Ovary (tissue), 10 donors: ENCODE measurements at places on chromosomes 11 and 22. TPM values are rescaled to one million over a fixed set of nuclear protein-coding genes. Genes with fewer than 3 reads are reported as not detected.

The SVIP gene
- polyA plus RNA-seq: 26.4 TPM

The PRRG4 gene
- polyA plus RNA-seq: 0.17 TPM

The GRIA4 gene
- polyA plus RNA-seq: 0.07 TPM

The MRGPRX4 gene
- not detected for polyA plus RNA-seq

The TRIM51 gene
- polyA plus RNA-seq: not detected

The SLC25A18 gene
- 0.75 TPM for polyA plus RNA-seq

The GPR83 gene
- 0.01 TPM for polyA plus RNA-seq

The GSTT2 gene
- 1.8 TPM for polyA plus RNA-seq

The NNMT gene
- 136 TPM for polyA plus RNA-seq

The NAALAD2 gene
- 3.2 TPM for polyA plus RNA-seq

The RBMXL2 gene
- polyA plus RNA-seq: not detected

The RIMBP3B gene
- polyA plus RNA-seq: not detected

The RRM1 gene
- polyA plus RNA-seq: 50.0 TPM

The NLRP10 gene
- not detected for polyA plus RNA-seq

The VPREB3 gene
- not detected for polyA plus RNA-seq

The CD3G gene
- 0.17 TPM for polyA plus RNA-seq

The CELSR1 gene
- 0.75 TPM for polyA plus RNA-seq

The KMT2A gene
- 25.8 TPM for polyA plus RNA-seq

The PIWIL4 gene
- 3.2 TPM for polyA plus RNA-seq

The TEX12 gene
- polyA plus RNA-seq: 0.11 TPM

The FBXO7 gene
- 151 TPM for polyA plus RNA-seq

The DEPDC7 gene
- polyA plus RNA-seq: 0.98 TPM

The PSMD13 gene
- polyA plus RNA-seq: 88.9 TPM

The TH gene
- polyA plus RNA-seq: not detected

The OR8G5 gene
- not detected for polyA plus RNA-seq

The CNGA4 gene
- polyA plus RNA-seq: 0.38 TPM

The MYOD1 gene
- polyA plus RNA-seq: not detected
